ENCODE measurements at places on chromosomes 16 and 17.

DNA sequence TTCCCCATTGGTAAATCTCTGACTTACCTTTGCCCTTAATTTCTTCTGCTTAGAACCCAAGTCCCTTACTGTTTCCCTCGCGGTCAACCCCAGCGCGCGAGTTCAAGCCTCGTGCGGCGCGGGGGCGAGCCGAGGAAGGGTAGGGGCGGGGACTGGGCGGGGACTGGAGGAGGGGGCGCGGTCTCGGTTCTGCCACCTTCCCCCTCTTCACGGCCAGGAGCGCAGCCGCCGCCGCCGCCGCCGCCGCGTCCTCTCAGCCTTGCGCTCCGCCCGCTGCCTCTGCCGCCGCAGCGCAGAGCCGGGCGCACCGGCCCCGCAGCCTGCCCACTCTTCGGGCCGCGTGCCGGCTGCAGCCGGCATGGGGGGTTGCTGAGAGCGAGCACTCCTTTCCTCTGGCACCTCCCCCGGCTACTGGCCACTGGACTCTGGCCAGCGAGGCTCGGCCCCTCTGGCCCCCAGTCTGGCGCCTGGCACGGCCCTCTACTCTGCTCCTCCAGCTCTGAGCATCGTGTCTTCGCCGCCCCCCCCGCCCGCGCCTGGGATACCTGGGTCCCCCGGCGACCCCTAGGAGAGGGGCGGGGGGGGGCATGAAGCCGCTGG, at the start of gene RAPGEFL1:
Gene RAPGEFL1 (plus strand): TSS at position 196 of the 600 bp plus-strand sequence. CDS start 392 bp downstream, at position 588.
- DNase-seq, result peak; percentile 86

- DNase-seq, result no peak
Observed at GRCh38 chr17:35028531-35029262, 34.8 kb downstream of the RFFL start.

- no peak for DNase-seq
Observed at GRCh38 chr17:62336527-62336926, 43.8 kb upstream of the EFCAB3 start.

- no peak for DNase-seq
Observed at GRCh38 chr16:56298116-56298515, 106.8 kb downstream of the GNAO1 start.

DNA sequence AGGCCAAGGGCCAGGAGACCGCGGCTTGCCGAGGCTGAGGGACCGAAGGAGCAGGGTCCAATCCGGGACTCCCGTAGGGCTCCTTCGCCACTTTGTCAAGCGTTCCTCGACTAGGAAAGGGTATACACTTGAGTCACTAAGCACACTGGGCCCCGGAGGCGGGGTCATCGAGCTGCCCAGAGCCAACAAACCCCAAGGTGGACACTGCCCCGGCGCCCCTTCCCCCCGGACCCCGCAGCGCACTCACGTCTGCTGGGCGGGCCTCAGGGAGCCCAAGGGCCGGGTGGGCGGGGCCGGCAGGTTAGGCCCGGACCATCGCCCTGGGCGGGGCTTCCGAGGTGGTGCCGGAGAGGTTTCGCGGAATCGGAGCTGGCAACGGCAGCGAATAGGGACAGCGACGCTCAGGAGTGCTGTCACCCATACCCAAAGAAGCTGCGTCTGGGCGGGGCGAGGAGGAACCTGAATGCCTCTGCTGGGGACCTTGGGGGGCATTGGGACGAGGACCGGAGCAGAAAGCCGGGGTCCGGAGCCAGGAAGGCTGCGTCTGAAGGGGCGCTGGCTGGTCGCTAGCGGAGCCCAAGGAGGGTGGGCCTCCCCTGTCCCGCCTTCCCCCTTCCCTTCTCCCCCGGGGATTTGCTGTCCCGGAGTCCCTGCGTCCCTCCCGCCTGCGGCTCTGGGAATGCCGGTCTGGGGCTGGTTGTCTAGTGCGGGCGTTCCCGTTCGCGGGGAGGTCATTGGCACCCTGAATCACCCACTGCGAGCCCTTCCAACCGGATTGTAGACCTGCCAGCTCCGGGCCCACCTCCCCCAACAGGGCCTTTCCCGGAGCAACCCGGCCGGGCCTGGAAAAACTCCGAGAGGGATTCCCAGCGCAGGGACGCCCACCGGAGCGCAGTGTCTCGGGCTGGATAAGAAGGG, 118.2 kb upstream of the SMURF2 start:
- peak; percentile 80 for DNase-seq

- DNase-seq, result no peak
Observed at GRCh38 chr17:70159980-70160379, 9.4 kb upstream of the KCNJ2 start.

DNA sequence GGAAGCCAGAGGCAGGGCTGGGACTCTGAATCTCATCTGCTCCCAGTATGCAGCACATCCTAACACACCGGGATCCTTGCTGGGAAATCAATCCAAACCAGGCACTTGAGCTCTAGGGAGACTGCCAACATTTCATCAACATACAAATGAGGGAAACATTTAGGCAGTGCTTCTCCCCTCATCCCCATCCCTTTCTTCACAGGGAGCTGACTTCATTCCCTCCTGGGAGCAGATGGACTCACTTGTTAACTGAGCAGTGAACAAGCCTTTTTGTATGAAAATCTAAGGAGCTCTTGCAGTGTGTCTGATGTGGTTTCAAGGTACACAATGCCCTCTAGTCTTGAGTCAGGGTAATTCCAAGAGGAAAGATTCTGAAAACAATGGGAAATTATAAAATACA, 96.3 kb downstream of the TMEM114 start:
- no peak for DNase-seq

DNA sequence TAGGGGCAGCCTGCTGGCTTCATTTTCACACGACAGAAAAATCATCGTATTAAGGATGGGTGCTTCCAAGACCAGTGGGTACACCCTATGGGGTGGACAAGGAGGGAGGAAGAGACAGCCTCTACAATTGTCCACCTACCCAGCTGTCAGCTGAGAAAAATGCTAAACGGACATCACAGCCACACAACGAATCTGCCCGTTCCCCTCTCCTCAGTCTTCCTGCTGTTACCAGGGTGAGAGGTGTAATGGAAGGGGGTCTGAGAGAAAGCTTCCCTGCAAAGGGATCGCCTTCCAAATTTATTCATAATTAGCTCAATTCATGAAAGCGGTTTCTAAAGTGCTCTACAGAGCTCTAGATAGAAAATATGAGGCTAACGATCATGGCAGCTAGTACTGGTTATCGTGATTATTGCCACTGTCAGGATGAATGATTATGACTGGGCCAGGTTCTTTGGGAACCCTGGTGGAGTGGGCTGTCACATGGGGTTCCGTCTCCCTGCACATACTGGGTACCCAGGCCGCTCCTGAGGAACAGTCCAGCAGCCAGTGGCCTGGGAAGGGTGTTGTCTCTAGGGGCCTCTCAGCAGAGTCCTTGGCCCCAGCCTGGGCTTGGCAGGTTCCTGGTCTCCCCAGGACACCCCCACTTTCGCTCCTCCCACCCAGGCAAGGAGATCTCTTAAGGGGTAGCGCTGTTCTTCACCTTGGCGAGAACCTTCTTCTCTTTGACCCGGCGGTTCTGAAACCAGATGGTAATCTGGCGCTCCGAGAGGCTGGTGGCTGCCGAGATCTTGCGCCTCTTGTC, 2.2 kb downstream of the HOXB13 start:
- no peak for DNase-seq

- no peak for DNase-seq
Observed at GRCh38 chr16:1108299-1109252, 12.5 kb upstream of the C1QTNF8 start.

- no peak for DNase-seq
Observed at GRCh38 chr17:50316016-50316587, 29.8 kb upstream of the XYLT2 start.

DNA sequence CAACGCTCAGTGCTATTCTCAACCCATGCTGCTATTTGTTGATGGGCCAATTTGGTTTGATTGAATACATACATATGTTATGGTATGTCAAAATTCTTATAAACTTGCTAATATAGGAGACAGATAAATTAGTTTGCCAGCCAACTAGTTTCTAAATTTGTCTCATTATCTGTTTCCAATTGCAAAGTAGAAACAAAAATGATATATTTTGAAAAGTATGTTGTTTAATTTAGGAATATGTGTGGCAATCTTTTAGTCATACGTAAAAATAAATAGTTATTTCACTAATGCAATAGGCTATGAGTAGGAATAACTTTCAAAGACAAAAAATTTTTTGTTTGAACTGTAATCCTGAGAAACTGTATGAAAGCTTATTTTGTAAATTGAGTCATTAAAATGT, 210.6 kb upstream of the KCNJ16 start:
- DNase-seq, result no peak

GRCh38 chr16:87734644-87735043, 31.1 kb downstream of the KLHDC4 start:
- no peak for DNase-seq

GRCh38 chr16:71217506-71217905, 13.0 kb downstream of the HYDIN start:
- DNase-seq, result no peak
